Effector CD4-positive, alpha-beta T cell (primary cell): ENCODE measurements at places on chromosomes 5 and 9.

DNA sequence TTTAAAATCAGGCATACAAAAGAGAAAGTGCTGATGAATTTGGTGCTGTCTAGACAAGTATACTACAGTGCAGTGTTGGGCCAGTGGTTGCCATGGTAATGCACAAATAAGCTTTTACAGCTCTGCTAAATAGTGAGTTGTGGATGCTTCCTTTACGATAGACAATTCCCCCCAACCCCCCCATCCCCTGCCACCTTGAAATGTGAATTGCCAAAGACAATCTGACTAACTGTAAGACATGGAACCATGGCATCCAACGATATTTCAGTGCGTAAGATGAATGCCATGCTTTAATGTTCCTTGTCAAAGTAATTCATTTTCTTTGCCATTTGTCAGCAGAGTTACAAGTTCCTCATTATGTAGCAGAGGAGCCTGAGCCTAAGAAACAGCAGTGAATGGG, 91.5 kb upstream of the NREP start:
- DNase-seq = no peak

DNA sequence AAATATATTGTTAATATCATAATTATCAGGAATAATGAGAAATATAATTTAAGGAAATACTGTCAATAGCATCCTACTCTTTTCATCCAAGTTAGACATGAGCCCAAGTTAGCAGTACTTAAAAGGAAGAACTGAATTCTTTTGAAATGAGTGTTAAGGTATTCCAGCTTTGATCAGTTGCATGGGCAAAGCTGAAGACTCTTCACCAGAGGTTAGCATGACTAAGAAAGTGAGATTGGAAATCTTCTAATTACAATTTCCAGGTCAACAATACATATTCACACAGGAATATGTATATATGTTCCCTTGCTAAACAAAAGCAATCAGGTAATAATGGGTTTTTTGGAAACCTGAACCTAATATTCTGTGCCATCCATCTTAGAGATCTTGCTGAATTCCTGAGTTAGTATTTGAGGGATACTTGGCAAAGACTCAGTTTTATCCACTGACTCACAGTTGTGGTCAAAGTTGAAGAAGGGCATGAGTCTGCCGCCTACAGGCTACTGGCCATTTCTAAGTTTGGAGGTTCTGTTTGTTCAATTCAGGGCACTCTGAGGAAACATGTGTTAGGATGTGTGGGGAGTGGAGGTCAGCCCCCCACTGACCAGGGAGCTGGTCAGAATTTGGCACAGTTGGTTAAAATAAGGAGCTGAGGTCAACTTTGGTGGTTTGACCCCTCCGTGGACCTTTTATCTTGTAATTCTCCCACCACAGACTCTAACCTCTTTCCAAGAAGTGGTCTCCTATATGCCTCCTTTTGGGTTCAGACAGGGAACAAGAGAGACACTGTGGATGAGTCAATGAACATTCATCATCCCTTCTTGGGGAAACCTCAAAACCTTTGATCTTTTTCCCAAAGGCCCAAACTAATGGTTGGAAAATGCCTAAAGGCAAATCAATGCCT, 118.3 kb downstream of the PIK3R1 start:
- no peak for DNase-seq

DNA sequence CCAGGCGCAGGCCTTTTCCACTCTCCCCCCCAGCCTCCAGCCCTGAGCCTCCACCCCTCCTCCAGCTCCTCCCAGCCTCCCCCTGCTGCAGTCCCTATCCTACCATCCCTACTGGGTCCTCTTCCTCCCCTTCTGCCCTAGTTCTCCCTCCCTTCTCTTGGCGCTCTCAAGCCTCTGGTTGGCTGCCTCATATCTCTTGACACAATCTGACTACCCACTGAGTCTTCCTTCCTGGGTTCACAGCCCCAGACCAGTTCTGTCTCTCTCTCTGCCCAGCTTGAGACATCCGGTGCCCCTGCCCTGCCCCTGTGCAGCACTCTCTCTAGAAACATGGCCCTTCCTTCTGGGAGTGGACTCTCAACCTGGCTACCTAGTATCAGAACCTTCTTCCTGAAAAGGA, 76.2 kb downstream of the TSPAN17 start:
- no peak for DNase-seq

DNA sequence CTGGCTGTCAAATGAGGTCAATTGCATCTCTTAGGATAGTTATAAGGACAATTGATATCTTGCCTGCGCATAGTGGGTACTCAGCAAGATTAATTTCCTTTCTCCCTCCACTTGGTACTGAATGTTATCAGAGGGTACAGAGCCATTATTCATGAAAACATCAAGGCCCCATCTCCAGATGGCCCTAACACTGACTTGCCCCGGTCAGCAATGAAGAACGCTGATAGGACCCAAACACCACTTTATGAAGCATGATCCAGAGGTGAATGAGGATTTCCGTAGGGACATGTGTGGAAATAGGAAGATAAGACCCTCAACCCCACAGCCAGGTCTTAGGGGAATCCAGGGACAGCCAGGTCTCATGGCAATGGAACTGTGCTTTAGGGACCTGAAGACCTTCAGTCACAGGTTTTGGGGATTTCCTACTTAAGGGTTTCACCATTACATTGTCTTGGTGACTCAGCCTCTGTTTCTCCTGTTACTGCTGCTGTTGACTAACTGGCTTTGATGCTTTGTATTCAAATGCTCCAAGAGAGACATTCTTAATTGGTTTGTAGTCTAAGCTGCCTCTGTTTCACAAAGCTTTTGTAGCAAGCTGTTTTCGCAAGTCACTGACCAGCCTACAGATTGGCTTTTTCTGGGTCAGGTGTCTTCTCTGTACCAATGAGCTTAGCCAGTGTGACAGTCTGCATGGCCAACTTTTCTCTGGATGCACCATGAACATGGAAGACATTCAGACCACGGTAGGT, 35.3 kb upstream of the IQGAP2 start:
- no peak for DNase-seq

DNA sequence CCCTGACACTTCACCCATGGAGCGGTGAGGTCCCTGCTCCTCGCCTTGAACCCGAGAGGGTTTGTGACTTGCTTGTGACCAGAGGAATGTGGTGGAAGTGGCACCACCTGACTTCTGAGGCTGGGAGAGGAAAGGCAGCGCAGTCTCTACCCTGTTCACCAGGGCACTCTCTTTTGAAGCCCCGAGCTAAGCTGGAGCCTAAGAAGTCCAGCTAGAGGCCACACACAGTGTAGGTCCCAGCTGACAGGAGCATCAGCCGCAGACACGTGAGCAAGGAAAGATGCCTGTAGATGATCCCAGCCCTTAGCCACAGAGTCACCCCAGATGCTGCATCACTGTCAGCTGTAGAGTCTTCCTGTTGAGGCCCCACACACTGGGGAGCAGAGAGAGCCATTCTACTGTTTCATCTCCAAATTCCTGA, 1.7 kb upstream of the ANGPTL2 start:
- no peak for DNase-seq

DNA sequence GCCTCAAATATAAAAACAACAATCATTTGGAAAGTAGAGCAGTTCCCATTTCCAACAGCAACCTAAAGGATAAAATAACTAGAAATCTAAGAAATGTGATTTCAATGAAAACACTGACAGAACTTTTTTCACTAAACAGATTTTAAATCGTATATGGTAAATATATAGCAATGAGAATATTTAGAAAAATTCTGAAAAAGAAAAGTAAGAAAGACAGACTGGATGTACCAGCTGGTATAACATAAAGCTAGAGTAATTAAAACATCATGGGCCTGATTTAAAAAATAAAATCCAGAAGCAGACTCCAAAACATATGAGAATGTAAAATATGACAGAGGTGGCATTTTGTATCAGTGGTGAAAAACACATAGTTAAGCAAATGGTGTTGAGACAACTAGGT, 308.9 kb downstream of the MLLT3 start:
- DNase-seq = no peak

GRCh38 chr9:78971540-78971939, 600.2 kb upstream of the TLE4 start:
- no peak for DNase-seq

- DNase-seq = no peak
These were observed 39.0 kb downstream of the STK10 start for GRCh38 chr5:172149073-172149472.

DNA sequence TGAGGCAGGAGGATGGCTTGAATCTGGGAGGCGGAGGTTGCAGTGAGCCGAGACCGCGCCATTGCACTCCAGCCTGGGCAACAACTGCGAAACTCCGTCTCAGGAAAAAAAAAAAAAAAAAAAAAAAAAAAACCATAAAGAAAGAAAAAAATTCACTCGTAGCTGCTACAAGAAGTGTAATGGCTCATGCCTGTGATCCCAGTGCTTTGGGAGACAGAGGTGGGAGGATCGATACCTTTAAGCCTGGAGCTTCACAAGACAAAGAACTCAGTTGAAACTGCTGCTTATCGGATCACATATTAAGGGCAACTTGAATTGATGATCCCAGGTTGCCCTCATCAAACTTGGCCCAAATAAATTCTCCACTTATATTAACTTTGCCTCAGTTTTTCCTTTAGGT, 1.0 kb upstream of the ZCCHC7 start:
- no peak for DNase-seq

DNA sequence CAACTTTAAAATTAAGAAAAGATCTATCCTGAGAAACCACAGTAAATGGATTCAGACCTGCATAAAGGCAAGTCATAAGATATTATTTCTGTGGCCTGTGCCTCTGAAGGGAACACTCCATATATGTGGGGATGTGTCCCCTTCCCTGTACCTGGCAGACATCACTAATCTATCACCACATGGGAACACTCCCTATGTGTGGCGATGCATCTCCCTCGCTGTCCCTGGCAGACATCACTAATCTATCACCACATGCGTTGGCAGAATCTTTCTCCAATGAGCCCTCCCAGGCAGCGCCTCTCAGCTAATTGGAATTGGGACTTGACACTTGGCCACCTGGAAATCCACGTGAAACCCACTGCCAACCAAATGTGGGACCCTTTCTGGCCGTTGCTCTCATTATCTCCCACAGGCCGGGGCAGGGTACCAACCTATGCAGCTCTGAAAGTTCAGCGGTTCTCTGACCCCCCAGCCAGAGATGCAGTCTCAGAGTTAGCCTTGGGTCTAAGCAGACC, 25.2 kb upstream of the ASS1 start:
- DNase-seq = no peak

- no peak for DNase-seq
These were observed 297.0 kb upstream of the TAS2R1 start for GRCh38 chr5:9927106-9927505.

DNA sequence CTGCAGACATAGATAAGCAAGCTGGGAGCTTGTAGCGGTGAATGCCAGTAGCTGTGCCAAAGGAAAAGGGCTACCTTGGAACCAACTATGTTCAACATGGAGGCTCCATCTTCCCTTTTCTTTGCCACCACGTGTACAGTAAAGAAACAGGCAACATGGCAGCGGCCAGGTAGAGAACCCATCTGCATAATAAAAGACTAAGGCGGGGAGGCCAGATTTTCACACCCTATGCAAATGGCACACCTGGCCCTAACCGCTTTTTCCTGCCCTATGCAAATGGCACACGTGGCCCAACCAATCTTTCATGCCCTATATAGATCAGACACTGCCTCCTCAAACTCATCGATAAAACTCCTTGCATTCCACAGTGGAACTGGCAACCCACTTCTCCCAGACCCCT, 477.5 kb upstream of the EDIL3 start:
- DNase-seq = no peak

- no peak for DNase-seq
These were observed 26.8 kb upstream of the NAA35 start for GRCh38 chr9:85914108-85914507.

GRCh38 chr9:70761139-70761670, 346.7 kb upstream of the KLF9 start:
- no peak for DNase-seq

DNA sequence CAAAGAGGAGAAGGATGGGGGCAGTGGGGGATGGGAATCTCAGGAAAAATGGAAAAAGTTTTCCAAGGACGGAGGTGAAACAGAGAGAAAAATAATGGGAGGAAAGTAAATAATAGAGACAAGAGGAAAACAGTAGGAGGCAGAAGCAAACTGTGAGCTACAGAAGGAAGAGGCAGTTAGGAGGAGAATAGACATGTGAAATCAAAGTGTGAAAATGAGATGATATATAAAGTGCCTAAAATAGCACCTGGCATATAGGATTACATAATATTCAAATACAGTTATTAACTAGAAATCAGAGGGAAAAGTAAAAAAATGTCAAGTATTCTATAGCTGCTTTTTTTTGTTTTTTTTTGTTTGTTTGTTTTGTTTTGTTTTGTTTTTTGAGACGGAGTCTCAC, 44.0 kb upstream of the PLIN2 start:
- DNase-seq = no peak

DNA sequence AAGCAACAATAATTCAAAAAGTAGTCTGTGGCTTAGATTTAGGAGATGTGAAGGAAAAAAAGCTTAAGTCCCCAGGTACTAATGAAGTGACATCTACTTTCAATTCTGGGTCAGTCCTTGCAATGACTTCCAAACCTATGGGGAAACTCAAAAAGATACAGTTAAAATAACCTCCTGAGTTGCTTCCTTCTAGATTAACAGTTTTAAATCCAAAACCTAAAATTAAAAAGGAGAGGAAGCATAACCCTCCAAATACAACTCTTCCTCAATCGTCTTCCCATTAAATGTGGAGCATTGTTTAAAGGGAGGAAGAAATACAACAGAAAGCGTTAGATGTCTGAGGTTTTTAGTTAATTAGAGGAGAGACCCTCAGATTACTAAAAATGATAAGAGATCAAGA, 75.7 kb downstream of the AGTPBP1 start:
- DNase-seq = no peak

GRCh38 chr9:6936103-6936502, 178.3 kb downstream of the KDM4C start:
- DNase-seq = no peak

DNA sequence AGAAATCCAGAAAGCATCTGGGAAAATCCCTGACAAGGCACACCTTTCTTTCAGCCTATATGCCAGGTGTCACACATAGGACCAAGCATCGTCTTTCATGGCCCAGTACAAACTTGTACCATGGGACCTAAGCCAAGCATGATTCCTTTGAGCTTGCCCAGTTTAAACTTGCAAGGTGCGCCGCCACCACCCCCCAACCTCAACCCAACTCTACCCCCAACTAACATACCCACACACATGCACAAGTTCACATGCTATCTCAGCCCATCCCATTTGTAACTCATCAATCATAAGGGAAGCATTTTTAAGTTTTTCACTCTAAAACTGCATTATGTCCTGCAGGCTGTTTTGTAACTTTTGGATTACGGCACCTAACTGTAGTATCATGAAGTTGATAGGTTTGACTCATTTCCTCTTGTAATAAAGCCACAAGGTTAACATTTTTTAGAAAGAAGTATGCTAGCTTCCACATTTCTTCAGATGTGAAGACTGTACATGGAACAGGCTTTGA, 145.9 kb upstream of the FST start:
- no peak for DNase-seq

DNA sequence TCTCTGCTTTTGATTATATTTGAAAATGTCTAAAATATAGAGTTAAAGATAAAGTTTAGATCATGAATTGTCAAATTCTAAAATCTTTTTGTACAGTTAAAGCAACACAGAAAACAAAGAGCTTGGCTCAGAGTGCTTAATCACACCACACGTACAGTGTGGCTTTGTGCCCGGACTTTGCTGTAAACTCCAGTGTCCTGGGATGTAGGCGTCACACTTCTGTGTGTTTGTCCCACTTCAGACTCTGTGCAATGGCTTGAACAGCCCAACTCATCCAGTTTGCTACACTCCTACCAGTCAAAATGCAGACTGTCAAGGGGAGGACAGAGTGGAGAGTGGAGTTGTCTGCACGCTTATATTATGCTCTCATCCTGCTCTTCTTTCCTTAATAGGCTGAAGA, 45.3 kb downstream of the SMARCA2 start:
- DNase-seq = no peak
